ENCODE measurements at places on chromosomes 7 and 10. TPM values are rescaled to one million over a fixed set of nuclear protein-coding genes. Genes with fewer than 3 reads are reported as not detected.
A peak's percentile ranks its signal among the peaks of the same experiment; 100 is the strongest.

SPDYE1 gene
- total RNA-seq, result not detected

POLR2J2 gene
- total RNA-seq, result 11.4 TPM

CTAGE4 gene
- total RNA-seq, result 2.9 TPM

DNA sequence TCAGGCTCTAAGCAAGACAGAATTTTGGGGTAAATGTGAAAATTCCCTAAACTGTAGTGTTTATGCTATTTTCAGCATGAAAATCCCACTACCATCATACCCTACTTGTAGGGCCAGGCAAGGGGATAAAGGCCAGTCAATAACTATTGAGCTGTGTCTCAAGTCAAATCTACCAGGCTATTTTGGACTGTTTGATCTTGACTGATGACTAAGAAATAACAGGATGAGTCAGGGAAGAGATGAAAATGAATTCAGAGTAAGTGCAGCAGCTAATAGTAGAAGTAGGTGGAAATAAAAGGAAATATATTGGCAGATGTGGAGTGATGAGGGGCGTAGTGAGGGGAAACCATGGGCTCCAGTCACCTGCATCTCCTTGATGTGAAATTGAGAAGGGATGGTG is 225.8 kb upstream of the PHYHIPL start:
- peak; percentile 28 for DNase-seq

GRCh38 chr10:60820093-60820754 is 41.9 kb downstream of the CDK1 start:
- DNase-seq, result peak; percentile 71

- no peak for DNase-seq
These were observed 421.4 kb upstream of the ZWINT start for GRCh38 chr10:56782503-56782902.

DNA sequence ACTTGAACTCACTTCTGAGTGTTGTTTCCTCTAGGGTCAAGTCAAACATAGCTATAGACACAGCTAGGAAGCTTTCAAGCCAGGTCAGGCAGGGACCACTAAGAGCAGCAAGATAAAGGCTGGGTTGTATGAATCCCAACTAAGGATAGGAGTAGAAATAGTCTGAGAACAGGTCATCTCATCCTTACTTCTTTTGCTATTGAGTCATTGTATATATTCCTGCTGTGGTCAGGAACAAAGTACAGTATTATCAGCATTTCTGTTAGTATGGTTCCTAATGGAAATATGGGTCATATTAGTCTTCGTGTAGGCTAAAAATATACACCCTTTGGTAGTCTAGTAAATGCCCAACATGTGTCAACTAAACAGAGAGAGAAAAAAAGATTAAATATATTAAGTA is 145.3 kb downstream of the BTAF1 start:
- DNase-seq, result peak; percentile 16

- peak; percentile 22 for DNase-seq
These were observed 471.6 kb upstream of the AKR1E2 start for GRCh38 chr10:4354382-4354812.

- DNase-seq, result no peak
These were observed 60.5 kb upstream of the OPALIN start for GRCh38 chr10:96419351-96419750.

DNA sequence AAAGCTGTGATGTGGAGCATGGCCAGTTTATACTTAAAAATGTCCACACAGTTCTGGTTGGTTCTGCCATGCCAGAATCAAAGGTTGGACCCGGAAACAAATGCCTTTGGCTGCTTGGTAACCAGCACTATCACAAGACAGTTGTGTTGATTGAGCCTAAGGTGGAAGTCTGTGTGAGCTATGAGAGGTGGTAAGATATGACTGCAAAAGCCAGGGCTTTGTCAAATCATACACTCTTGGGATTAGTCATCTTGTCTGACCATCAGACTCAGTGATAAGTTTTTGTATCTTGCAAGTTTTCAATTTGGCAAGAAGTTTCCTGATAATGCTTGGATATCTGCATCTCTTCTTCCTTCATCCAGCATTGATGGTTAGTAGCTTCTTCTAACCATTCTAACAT is 35.5 kb downstream of the GPR141 start:
- DNase-seq, result no peak
